ENCODE measurements at places on chromosomes 5 and 9.

DNA sequence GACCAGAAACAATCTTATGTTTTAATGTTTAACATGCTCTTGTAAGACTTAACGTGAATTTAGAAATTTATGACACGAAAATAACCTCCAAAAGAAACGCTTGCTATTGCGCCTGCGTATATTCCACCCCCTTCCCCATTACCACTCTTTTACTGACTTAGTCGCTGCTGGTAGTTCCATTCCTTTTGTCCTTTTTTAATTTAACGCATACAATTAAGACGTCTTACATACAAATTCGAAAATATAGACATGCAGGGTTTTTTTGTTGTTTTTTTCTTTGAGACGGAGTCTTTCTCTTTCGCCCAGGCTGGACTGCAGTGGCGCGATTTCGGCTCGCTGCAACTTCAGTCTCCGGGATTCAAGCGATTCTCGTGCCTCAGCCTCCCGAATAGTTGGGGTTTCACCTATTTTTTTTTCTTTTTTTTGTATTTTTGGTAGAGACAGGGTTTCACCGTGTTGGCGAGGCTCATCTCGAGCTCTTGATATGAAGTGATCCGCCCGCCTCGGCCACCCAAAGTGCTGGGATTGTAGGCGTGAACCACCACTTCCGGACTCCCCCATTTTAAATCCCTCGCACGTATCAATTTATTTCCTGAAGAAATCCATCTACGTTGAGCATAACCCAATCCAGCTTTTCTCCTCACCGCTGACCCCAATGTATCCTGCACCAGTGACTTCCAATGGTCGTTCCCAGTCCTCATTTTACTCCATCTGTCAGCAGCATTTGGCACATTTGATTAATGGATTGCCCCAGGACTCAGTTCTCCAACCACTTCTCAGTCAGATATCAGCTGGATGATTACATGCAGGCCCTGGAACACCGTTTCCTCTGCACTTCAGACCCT is 684 bp upstream of the MED7 start:
- DNase-seq = peak; percentile 33

GRCh38 chr5:101943784-101944183 is 352.3 kb downstream of the SLCO4C1 start:
- no peak for DNase-seq

- no peak for DNase-seq
These were observed 18.3 kb upstream of the RXRA start for GRCh38 chr9:134307674-134308638.

DNA sequence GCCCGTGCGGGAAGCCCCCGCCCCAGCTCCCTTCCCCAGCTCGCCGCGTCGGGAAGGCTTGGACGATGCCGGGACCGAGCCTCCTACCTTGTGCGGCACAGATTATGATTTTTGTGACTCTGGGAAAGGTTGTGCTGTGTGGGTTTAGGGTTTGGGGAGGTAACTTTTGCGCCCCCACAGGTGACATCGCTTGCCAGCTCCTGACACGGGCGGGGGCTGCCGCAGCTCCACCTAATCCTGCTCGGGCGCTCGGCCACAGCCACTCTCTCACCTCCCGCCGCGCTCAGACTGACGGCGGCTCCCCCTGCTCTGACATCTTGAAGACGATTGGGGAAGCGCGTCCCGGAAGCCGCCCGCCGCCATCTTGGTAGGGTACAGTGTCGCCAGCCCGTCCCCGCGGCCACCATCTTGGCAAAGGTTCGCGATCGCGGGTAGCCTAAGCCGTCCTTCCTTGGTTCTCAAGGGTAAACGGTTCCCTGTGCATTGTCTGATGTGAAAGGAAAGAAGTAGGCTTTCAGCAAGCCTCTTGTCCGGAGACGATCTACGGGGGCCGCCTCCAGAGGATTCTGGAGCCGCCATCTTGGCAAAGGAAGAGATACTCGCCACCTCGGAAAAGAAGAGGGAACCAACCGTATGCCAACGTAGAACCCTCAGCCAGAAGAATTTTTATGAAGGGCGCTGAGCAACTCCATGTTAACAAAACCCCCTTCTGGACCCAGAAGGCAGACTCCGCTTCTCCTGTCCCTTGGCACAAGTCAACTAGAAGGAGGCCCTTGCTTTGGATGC is 1.8 kb upstream of the NR3C1 start:
- DNase-seq = peak; percentile 85

- DNase-seq = no peak
These were observed 575.3 kb downstream of the RAB3C start for GRCh38 chr5:59158165-59158564.

DNA sequence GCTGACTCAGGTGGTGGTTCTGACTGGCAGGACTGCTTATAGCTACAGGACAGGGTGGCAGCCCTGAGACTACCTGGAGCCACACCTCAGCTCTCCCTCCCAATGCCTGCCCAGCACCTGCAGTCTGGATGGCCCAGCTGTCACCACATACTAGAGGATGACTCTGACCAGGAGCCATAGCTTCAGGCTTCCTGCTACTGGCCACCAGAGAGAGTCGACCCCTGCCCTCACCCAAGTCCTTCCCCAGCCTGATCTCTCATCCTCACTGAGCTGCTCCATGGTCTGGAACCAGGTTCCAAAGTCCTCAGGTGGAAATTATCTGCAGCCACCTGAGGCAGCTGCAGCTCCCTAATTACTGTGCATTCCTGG is 25.6 kb upstream of the TDRD7 start:
- DNase-seq = no peak

GRCh38 chr5:131514316-131515283 is 120.4 kb downstream of the RAPGEF6 start:
- DNase-seq = no peak

DNA sequence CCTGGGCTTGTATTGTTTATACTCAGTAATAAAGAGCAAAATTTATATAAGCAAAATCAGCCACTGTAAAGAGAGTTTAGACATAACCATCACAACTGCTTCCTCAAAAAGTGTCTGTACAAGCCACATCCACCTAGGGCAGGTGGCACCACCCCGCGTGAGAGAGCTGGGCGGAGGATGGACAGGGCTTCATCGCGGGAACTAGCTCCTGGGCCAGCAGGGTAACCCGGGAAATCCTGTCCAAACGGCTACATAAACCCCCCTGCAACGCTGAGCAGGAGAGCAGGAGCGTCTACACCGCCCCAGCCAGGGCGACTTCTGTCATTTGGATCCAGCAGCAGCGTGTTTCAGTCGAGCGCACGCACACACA is 1.3 kb downstream of the SLC6A3 start:
- DNase-seq = peak; percentile 15

DNA sequence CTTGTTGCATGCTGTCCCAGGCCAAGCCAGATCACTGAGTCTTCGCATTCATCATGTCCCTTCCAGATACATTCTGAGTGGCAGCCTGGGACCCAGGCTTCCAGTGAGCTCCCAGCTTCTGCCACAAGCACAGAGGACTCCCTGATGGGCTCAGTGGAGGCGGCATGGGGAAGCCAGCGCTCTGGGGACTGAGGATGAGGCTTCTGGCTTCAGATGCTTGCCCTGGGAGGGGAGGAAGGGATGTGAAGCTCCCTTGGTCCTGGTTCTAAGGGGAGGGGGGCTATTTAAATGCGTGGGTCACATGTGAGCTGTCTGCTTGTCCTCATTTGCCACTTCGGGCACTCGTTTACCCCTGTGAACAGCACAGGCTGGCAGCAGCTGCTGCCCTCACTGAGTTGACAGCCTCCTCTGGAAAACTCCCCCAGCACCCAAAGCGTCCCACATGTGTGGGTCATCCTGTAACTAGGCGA is 174.0 kb downstream of the NR3C1 start:
- DNase-seq = no peak

DNA sequence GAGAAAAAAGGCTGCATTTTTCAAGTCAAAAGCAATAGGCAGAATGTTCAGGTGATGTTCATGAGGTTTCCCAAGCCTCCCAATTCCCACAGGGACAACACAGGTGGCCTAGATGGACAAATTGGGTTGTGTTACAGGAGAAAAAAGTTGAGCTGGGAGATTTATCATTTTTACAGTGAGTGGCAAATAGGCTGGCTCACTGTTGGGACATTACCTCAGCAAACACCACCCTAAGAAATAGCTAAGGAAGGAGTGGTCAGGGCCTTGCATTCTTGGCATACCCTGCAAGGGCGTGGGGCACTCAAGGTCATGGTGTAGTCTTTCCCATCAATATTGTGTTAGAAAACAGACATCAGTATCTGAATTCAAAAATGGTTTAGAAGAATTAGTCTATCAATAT is 23.3 kb upstream of the CPLANE1 start:
- no peak for DNase-seq
